NCI-H2171 (cell line): ENCODE measurements at places on chromosomes 5 and 9.

- DNase-seq = no peak
Measured at GRCh38 chr5:16884595-16884994, 51.5 kb downstream of the MYO10 start.

DNA sequence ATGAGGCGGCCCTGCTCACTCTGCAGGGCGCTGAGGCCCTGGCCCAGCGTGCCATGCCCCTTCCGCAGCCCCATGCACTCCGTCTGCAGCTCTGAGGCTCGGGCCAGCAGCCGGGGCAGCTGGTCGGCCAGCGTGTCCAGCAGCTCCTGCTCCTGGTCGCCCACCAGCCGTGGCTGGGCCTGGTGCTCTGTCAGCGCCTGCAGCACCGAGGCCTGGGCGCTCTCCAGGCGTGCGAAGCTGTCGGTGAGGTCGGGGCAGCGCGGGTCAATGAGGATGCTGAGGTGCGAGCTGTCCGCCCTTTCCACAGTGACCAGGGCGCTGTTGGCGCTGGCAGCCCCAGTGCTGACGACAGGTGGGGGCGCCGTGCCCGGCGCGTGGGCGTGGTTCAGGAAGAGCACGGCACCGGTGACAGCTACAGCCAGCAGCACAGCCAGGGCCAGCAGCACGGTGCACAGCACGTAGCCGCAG lies 9.4 kb downstream of the FIBCD1 start:
- DNase-seq = no peak

- DNase-seq = no peak
Measured at GRCh38 chr5:173454736-173455598, 126.8 kb upstream of the STC2 start.

- no peak for DNase-seq
Measured at GRCh38 chr9:16458696-16459420, 411.6 kb downstream of the BNC2 start.

GRCh38 chr5:132746954-132747615 lies at the start of gene CCNI2:
TSS of gene CCNI2 (plus strand) at chr5:132747426. CDS start at chr5:132747496, 70 bp downstream.
- DNase-seq = no peak

DNA sequence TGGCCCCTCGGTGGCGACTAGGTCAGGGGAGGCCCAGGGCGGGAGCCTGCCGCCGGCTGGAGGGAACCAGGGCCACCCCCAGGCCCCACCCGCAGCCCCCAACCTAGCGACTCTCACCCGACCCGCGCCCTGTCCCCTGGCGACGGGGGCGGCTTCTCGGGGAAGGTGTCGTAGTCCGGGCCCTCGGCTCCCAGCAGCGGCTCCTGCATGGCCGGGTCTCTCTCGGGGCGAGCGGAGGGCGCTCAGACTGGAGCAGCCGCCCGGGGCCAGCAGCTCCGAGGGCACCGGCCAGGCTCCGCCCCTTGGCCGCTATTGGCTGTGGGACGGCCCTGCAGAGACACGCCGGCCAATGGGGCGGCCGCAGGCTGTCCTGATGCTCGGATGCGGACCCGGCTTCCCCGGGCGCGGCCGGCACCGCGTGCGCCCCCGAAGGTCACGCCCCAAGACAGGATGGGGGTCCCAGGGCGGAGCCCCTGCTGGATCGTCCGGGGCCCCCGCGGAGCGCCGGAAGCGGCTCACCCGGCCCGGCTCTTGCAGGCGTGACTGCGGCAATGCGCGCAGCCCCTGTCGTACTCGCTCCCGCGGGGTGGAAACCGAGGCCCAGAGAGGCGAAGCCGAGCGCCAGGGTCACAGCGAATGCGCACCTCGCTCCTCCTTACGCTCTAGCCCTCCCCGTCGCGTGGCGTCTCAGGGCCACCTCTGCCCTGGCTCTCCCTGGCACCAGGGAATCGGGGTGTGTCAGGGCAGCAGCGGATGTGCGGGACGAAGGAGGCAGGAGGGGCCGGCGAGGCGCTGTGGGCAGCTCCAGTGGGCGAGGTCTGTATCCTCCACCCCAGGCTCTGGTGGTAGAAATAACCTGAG lies at the start of gene SLC2A6:
Gene SLC2A6, minus strand, starts transcription at position 249 of the 861 bp plus-strand sequence. Its CDS starts 40 bp downstream, at position 209.
- DNase-seq = peak; percentile 93

DNA sequence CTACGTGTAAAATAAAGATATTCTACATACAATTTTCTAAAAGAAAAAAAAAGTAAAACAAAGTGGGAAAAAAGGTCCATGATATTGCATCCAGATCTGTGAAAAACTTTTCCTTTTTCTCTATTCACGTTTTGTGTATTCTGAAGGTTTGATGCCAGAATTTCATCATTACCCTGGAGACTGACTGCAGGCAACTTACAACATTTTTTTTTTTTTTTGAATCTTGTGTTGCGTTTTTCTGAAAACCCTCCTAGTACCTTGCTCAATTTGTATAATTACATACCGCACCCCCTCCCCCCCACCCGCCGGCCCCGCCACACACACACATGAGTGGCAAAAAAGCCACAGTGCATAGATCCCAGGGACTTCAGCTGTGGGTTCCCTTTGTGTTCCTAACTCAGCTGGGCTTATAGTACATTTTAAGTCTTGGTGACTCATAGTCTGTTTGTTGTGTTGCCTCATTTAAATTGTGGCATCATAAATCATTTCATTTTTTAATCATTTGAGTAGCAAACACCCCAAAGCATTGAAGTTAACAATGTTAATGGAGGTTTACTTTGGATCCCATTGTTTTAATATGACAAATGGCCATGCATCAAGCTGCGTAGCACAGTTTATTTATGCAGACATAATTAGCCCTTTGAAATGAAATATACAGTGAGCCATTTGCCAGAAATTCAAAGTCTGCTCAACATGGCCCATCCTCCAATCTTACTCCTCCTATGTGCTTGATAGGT lies 36.0 kb downstream of the PRDM6 start:
- DNase-seq = no peak

DNA sequence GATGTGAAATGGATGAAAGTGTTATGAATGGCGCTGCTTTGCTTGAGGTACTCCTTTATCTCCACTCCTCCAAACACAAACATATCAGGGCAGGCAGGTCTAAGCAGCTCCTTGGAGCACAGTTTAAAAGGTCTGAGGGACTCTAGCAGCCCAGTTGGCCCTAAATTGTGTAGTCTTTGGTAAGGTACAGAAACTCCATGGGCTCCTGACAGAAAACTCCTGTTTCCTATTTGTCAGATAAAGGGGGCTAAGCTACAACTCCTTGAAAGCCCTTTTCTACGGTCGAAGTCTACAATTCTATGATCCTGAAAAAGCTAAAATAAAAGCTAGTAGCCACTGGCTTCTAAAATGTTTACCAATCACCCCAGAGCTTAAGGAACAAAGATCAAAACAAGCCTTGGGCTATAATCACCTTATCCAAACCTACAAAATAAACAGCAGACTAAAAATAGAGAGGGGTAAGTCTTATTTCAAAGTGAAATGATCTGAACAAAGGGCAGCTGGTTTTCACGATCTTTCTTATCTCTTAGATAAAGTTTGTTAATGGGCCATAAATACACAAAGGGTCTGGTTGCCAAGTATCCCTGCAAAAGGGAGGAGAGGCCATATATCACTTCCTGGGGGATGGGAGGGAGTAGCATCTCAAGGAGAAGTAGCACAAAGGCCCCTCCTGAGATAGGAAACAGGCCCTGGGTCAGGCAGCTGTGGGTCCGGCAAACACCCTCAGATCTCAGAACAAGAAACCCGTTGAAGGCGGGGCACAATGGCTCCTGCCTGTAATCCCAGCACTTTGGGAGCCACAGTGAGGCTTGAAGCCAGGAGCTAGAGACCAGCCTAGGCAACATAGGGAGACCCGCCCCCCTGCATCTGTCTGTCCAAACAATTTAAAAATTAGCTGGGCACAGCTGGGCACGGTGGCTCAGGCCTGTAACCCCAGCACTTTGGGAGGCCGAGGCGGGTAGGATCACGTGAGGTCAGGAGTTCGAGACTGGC lies 28.3 kb upstream of the DENND4C start:
- DNase-seq = no peak

DNA sequence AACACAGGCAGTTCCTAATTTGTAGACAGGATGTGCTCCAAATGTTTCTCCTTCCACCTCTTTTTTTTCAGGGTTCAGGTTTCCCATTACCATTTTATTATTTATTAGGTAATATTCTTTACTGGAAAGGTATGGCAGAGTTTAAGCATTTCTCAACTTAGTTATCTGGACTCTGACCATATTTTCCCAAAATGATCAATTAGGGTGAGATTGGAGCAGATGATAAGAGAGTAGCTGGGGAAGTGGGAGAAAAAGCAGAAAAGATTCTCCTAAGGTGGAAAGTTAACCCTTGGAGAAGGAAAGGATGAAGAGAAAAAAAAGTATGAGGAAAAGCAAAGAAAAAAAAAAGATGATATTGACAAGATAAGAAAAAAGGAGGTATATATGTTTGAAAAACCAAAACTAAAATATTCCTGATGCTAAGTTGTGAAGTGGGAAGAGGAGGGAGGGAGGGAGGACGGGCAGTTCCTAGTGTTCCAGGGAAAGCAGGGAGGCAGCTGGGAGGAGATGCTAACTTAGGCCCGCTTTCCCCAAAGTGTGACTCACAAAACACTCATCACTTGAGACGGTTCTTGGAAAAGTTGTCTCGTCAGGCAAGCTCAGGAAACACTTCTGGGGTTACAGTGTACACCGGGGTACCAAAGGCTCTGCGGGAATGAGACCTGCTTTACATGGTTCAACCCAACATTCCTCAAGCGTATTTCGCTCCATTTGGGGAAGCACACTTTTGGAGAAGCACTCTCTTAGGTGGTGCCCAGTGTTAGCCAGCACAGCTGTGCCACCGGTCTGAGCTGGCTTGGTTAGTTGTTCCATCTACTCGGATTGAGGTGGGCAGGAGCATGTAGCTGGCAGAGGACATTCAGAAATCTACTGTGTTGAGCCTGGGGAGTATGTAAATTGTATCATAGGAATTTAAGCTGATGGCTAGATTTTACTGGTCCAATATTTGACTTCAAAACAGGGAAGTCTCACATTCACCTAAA lies 35.1 kb downstream of the B4GALT1 start:
- no peak for DNase-seq

DNA sequence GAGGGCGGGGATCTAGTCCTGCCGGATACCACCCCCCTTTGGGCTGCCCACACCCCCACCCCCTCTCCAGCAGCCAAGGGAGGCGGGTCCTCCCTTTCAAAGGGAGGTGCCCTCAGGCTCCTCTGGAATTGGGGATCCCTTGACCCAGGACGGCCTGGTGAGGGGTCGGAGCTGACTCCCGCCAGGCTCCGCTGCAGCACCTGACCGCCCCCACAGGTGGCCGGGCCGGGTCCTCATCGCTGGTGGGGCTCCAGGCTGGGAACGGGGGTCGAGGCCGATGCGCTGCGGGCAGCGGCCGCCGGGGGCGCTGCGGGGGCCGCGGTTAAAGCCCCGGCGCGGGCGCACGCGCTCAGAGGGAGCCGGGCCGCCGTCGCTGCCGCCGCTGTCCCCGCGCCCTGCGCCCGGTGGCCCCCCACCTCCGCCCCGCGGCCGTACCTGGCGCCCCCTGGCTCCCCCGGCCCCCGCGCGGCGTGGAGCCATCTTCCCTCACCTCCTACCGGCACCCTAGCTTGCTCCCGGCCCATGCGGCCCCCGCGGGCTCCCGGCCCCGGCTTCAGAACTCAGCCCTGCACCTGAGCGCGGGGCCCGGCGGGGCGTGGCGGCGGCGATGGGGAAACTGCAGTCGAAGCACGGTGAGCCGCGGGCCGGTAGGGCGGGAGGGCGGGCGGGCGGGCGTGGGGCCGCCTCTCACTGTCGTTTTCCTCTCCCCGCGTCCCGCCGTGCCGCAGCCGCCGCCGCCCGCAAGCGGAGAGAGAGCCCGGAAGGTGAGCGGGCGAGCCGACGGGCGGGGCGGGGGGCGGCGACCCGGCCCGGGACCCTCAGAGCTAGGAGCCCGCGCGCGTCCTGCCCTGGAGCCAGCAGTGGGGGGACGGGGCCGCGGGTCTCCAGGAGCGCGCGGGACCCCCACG lies at the start of gene NKD2:
Gene NKD2, plus strand, starts transcription at position 352 of the 908 bp plus-strand sequence. Its CDS starts 256 bp downstream, at position 608.
- peak; percentile 57 for DNase-seq

- DNase-seq = no peak
Measured at GRCh38 chr5:109612278-109612905, 77.3 kb upstream of the MAN2A1 start.

- no peak for DNase-seq
Measured at GRCh38 chr5:122882831-122883230, 37.4 kb downstream of the SNX24 start.

DNA sequence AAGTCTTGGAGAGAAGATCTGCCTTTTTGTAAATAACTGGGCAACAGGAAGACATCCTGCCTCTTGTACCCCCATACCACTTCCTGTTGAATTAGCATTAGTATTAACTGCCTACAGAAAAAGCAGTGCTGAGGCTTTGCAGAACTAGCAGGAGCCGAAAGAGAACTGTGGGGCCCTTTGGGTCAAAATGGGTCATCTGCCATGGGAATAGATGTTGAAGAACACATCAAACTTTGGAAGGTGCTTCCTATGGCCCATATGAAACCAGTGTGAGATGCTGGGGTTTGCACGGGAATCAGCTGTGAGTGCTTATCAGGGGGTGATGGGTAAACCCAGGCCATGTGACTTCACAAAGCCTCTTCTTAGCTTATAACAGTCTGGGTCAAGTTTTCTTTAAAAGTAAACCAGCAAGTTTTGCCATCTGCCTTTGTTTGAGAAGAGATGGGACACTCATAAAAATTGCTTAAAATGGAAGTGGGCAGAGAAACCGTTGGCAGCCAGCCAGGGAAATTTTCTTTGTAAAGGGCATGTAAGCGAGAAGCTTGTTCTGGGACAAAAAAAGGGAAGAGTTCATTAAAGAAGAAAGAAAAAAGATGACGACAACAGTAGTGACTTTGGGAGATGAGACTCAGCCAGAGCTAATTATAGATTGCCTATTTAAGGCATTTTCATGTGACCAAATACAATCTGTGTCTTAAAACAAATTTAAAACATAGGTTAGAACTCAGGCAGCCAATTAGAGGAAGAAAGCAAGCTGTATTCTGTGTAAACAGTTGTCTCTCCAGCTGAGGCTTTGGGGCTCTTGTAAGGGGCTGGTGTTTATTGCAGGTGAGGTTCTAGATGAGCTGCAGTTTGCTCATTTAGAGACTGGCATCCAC lies 4.4 kb downstream of the SLC25A25 start:
- peak; percentile 85 for DNase-seq

GRCh38 chr9:122821278-122821943 lies 7.0 kb downstream of the PDCL start:
- peak; percentile 22 for DNase-seq

- no peak for DNase-seq
Measured at GRCh38 chr9:11045589-11045988, 432.8 kb upstream of the PTPRD start.

- no peak for DNase-seq
Measured at GRCh38 chr9:95458666-95459065, 58.1 kb downstream of the PTCH1 start.

DNA sequence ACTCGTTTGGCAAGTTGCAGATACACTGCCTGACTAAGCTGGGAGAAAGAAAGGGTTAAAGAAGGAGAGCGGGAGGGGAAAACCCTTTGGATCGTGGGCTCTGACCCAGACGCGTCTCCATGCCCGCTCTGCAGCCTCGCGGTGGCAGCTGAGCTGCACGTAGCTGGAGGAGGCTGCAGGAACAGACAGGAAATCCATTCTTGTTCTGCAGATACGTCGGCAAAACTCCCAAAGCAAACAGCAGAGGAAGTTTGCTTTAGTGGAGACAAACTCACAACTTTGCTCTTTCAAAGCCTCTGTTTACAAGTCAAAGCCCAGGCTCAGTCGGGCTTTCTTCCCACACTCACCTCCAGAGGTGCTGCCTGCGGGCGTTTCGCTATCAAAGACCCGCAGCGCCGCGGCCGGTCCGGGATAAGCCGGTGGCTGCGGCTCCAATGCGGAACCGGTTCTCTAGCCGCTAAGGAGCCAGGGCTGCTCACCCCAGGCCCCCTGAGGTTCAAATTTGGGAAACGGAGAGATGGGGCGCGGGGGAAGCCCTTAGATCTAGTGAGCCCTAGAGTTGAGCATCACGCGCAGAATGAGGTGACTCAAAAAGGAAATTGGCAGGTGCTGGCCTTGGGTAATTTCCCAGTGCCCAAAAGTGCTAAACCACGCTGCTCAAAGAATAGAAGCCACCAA lies 60.7 kb downstream of the MAT2B start:
- DNase-seq = no peak

GRCh38 chr5:114377946-114378345 lies 16.1 kb downstream of the KCNN2 start:
- DNase-seq = no peak
